Right kidney (tissue), 9 donors: ENCODE measurements at places on chromosomes 1 and 21.

DNA sequence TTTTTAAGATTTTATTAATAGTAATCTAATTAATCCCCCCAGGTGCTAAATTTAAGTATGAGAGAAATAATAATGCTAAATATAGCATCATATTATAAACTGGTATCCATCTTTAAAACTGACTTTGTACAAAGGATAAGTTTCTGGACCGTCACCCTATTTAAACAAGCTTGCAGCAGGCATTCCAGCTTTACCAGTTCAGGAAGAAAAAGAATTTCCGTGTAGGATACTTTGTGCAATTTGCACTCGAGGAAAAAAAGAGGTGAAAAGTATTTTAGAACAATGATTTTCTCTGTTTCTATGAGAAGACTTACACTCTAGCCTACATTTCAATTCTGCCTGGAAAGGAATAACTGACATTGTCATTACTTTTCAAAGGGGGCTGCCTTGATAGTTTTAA lies 27.6 kb downstream of the HMCN1 start:
- DNase-seq: no peak

DNA sequence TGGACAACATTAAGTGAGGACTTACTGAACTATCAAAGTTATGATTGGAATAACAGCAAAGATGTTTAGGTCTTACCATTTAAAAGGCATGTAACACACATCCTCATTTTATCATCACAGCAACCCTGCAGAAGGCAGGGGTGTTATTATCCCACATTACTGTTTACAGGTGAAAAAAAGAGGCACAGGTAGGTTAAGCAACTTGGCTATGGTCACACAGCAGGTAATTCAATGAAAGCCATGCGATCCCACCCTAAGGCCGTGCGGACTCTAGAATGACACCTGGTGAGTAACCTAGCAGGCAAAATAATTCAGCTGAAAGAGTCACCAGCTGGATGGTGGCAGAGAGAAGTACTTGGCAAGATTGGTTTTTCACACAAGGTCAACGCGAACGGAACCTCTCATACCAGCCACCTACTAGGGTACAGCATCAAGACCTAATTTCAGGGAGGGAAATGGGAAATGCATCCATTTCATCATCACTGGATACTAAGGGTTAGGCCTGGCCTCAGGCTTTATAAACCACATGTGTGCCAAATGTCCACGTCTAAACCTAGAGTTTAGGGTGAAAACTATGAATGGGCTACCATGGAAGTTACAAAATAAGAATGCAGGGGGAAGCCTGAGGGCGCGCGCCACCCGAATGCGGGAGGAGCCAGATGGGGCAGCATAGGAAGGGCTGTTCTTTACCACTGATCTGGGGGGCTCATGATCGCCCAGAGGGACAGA lies 85.3 kb downstream of the SLC66A1 start:
- no peak for DNase-seq

- no peak for DNase-seq
These were observed 62.9 kb upstream of the ZNF326 start for GRCh38 chr1:89931964-89932363.

GRCh38 chr1:190736971-190737590 lies 259.4 kb upstream of the BRINP3 start:
- DNase-seq: no peak

DNA sequence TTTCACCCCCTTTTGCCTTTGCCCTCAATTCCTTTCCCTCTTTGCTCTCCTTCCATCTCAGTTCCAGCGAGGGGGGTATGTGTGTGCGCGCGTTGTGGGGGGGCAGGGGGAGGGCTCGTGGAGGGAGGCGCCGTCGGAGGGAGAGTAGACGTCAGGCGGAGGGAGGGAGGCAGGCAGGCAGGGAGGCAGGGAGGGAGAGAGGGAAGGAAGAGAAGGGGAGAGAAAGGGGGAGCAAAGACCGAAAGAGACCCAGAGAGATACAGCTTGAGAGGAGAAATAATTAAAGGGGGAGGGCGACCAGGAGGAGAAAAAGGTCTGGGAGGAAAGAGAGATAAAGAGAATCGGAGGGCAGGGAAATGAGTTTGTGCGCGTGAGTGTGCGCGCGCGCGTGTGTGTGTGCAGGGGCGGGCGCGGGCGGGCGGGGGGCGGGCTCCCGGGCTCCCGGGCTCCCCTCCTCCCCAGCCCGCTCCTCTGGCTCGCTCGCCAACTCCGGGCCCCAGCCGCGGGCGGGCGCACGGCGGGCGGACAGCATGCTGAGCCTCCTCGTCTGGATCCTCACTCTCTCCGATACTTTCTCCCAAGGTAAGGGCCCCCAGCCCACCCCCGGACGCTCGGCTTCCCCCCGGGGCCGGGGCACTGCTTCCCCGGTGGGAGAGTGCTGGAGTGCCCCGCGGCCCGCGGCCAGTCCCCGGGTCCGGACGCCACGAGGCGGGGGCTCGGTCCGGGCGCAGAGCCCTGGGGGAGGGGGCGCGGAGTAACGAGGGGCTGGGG lies at the start of gene KIRREL1:
Gene KIRREL1 (plus strand): TSS at position 499 of the 771 bp plus-strand sequence. CDS start 32 bp downstream, at position 531.
- DNase-seq: peak; percentile 85

DNA sequence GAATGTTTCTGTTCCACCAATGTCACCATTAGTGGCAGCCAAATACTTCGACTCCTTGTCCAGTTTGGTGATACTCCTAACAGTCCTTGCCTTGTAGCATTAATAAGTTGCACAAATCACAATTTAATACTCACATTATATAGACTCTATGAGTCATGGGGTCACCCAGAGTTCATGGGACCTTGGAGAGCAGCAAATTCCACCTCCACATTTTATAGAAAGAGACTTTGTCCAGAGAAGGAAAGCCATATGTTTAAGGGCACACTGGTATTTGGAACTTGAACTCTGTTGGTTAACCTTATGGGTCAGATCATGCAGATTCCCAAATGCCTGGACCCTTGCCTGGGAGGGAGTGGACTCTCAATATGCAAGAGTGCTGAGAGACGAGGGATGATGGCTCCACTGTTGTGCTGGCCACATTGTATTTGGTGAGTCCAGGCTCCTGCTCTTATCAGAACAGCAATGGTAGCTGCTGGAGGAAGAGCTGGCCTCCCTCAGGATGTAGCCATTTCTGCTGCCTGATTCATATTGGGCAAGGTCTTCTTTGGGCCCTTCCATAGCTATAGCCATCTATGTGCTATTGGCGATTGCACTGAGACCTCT lies 30.6 kb downstream of the DNAJC6 start:
- no peak for DNase-seq

GRCh38 chr1:245598524-245599305 lies 443.9 kb downstream of the KIF26B start:
- no peak for DNase-seq

DNA sequence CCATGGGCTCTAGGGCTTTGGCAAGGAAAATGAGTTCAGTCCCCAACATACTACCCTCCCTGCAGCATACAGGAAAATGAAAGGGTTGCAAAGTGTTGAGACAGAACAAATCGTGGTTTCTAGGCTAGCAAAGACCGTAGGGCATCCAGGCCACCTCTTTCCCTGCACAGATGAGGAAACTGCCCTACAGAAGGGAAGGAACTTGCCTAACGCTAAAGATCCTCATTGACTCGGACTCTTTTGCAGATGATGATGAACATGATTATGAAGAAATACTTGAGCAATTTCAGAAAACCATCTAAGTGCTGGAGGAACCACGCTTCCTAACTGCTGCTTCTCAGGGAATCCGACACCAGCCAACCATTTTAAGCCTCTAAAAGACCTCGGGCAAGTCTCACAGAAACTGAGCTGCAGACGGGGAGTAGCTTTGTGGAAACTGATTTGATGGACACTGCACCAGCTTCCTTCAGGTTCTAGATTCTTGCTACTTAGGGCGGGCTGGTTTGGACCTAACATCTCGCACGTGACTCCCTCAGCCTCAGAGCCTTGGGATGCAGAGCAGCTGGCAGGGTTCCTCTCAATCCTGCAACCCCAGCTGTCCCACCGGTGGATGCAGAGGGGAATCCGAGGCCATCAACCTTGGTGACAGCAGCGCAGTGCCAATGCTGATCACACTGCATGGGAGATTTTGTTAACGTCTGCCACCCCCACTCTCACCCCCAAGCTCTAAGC lies 13.4 kb downstream of the THEMIS2 start:
- no peak for DNase-seq

GRCh38 chr1:214319938-214320337 lies 39.0 kb downstream of the SMYD2 start:
- no peak for DNase-seq

DNA sequence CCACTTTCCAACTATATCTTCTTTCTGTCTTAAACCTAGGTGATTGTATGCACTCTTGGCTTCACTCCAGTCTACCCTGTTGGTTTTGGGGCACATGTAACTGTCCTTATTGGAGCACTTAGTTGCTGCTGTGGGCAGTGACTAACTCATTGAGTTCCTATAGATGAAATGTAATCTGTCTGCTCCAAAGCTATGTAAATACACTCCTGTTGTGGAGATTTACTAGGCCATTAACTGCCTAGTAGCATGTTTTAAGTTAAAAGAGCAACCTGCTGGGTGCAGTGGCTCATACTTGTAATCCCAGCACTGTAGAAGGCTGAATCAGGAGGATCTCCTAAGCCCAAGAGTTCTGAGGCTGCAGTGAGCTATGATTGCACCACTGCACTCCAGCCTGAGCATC lies 137.6 kb downstream of the ZMYM4 start:
- no peak for DNase-seq

DNA sequence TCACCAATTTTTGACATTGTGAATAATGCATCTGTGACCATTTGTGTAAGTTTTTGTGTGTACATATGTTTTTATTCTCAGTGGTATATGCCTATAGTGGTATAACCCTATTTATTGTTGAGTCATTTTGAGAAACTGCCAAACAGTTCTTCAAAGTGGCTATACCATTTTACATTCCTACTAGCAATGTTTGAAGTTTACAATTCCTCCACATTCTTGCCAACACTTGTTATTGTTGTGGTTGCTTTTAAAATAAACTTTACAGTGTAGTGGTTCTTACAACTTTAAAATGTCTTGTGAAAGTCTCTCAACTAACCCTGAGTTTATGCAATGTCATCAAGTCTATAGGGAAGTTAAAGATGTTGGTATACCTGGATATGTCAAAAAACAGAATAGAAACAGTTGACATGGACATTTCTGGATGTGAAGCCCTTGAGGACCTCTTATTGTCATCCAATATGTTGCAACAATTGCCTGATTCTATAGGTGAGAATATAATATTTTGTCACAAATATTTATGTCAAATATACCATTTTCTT lies 219.4 kb downstream of the LRRC40 start:
- no peak for DNase-seq

- DNase-seq: no peak
These were observed 96.7 kb upstream of the GNG4 start for GRCh38 chr1:235746245-235746644.

DNA sequence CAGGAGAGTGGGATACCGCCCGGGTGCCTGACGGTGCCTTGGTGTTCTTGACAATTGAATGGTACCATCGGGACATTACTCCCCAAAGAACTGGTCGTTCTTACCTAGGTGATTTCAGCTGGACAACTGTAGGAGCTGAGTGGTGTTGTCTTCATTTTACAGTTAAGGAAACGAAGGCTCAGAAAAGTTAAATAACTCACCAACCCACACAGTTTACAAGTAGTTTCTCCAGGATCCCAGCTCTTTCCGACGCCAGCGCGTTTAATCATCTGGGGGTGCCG lies 1.6 kb downstream of the PIK3CD start:
- DNase-seq: no peak

DNA sequence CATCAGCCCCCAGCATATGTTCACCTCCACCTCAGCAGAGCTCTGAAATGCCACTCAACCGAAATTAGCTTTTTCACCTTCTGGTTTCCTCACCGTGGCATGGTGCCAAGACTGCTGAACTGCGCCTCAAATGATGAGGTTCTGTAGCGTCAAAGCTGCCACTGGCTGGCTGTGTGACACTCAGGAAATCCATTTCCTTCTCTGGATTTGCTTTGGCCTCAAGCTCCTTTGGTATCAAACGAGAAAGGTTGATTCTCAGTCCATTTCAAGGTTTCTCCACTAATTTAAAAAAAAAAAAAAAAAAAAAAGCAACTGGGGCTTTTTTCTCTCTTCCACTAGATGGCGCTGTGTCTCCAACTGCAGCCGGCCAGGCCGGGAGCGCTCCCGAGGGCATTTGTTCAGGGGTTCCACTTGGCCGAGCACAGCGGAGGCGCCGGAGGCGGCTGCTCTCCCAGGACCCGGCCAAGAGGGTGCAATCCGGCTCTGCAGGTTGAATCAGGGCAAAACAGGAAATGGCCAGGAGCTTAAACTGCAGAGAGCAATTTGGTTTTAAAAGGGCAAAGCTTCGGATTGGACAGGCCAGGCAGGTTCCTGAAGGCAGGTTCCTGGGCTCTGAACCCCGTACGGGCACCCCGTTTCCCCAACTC lies 26.5 kb upstream of the PLA2G2C start:
- DNase-seq: peak; percentile 67

DNA sequence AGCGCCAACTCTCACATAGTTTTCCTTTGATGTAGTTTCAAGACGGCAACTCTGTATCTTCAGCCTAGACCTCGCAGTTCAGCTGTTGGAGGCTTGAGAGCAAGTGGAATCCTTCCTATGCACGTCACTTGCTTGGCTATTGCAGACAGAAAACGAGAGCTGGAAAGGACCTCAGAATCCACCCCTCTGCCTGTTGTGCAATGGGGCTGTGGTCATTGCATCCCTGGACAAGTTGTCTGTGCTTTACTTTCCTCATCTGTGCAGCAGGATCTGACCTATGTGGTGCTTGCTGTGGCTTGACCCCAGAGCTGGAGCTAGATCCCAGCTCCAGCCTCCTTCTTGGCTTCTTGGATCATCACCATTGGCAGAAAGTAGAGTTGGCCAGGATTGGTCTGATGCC lies 50.0 kb upstream of the IGSF21 start:
- DNase-seq: no peak

DNA sequence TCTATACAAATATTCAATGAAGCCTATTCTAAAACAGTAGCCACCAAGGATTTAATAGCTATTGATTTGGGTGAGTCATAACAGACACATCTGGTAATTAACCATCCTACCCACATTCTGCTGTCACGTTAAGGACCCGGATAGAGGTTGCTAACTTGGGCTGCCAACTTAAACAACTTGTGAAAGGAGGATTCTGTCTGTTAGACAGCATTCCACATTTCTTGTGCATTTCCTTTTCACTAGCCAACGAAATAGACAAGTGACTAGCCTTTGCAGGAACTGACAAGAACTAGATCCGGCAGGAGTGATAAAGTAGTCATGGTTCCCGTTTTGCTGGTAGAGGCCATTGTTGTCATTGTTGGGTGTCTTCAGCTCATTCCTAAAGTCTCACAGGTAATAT lies 9.5 kb downstream of the DSCAM start:
- no peak for DNase-seq

DNA sequence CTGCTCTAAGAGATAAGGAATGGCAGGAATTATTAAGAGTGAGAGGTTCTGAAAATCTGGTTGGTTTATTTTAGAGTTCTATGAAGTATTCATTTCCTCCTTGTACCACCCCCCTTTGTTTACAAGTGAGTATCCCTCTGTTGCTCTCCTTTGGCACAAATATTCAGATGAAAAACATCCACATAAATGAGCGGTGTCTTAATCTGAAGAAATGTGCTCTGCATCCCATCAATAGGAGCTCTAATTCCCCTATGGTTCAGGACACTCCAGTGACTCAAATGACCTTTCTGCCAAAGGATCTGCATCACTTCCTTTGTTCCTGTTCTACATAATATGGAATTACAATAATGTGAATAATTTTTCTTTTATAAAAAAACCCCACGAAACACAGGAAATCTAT lies 16.6 kb downstream of the DDAH1 start:
- no peak for DNase-seq

- no peak for DNase-seq
These were observed 75.8 kb downstream of the RGL1 start for GRCh38 chr1:183880531-183881243.
